Endothelial cell of umbilical vein (primary cell): ENCODE measurements at places on chromosomes 5 and 9. TPM values are rescaled to one million over a fixed set of nuclear protein-coding genes. Genes with fewer than 3 reads are reported as not detected.

DNA sequence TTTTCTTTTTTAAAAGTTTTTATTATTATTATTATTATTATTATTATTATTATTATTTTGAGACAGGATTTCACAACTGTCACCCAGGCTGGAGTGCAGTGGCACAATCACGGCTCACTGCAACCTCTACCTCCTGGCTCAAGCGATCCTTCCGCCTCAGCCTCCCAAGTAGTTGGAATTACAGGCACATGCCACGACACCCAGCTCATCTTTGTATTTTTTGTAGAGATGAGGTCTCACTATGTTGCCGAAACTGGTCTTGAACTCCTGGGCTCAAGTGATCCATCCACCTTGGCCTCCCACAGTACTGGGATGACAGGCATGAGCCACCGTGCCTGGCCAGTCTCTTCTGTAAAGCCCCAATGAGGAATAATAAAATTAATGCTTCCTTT lies 31.0 kb upstream of the TXN start:
- H3K27me3 ChIP-seq: no peaks in the 10 kb centered on the region
- no peak for DNase-seq
- no peak overlapping the region for H3K4me3 ChIP-seq
- no peaks in the 10 kb centered on the region for H3K4me1 ChIP-seq

- DNase-seq: no peak
- no peaks in the 10 kb centered on the region for H3K27me3 ChIP-seq
- no peak overlapping the region for H3K27ac ChIP-seq
Measured at GRCh38 chr9:91134608-91135007, 227.1 kb downstream of the AUH start.

- no peak overlapping the region for H3K4me3 ChIP-seq
- no peaks in the 10 kb centered on the region for H3K4me1 ChIP-seq
- H3K27ac ChIP-seq: no peak overlapping the region
- H3K36me3 ChIP-seq: no peaks in the 10 kb centered on the region
Measured at GRCh38 chr5:53298841-53299240, 181.6 kb upstream of the FST start.

GRCh38 chr5:99866740-99867139 lies 668.4 kb upstream of the FAM174A start:
- no peaks in the 10 kb centered on the region for H3K36me3 ChIP-seq
- no peak overlapping the region for H3K27ac ChIP-seq
- no peak for DNase-seq
- no peaks in the 10 kb centered on the region for H3K27me3 ChIP-seq
- H3K4me3 ChIP-seq: no peak overlapping the region

DNA sequence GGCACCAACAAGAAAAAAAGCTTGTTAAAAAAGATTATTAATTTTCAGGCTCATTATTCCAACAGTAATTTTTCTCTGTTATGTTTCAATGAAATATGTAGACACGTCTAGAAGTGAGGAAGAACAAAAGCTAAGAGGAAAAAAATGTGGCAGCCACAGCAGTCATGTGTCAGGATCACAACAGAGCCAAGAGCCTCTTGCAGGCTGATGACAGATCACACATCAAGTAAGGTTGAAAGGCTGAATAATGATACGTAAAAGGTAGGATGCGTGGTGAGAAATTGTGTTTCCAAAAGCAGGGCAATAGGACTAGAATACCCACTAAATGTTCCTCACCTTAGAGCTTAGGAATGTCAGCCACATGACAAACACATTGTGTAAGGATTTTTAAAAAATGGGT lies 124.8 kb downstream of the HTR1A start:
- no peaks in the 10 kb centered on the region for H3K27me3 ChIP-seq
- no peaks in the 10 kb centered on the region for H3K36me3 ChIP-seq
- H3K4me1 ChIP-seq: no peaks in the 10 kb centered on the region
- DNase-seq: no peak
- H3K27ac ChIP-seq: no peak overlapping the region
- H3K4me3 ChIP-seq: no peak overlapping the region

GRCh38 chr9:98465799-98466198 lies 210.3 kb upstream of the TBC1D2 start:
- H3K27me3 ChIP-seq: no peaks in the 10 kb centered on the region
- no peaks in the 10 kb centered on the region for H3K4me1 ChIP-seq
- no peak overlapping the region for H3K4me3 ChIP-seq
- H3K27ac ChIP-seq: no peak overlapping the region
- H3K36me3 ChIP-seq: no peaks in the 10 kb centered on the region

DNA sequence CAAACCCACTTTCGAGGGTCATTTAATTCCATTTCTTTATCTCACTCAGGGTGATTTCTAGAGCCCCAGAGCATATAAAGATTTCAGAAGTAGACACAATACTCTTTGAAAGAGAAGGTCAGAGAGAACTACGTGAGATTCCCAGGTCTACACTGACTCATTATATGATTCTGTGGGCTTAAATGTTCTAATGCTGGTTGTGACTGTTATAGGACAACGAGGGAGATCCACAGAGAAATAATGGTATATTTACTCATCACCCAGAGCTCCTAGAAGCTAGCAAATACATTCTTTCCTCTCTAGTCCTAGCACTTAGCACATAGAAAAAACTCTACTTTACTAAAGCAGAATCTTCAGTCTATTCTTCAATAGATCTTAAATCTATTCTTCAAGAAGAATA lies 39.4 kb upstream of the GRAMD2B start:
- no peaks in the 10 kb centered on the region for H3K4me1 ChIP-seq
- no peak for DNase-seq
- H3K27me3 ChIP-seq: no peaks in the 10 kb centered on the region

GRCh38 chr5:179804555-179804947 lies 2.1 kb downstream of the MGAT4B start:
- H3K27me3 ChIP-seq: no peaks in the 10 kb centered on the region
- peaks cover 23% of the 10 kb centered on the region for H3K4me1 ChIP-seq
- no peak overlapping the region for H3K27ac ChIP-seq
- peaks cover 3% of the 10 kb centered on the region for H3K36me3 ChIP-seq
- no peak for DNase-seq

The ASPN gene
- not detected in 2 replicates for total RNA-seq
